ENCODE measurements at places on chromosomes 11 and 22.

DNA sequence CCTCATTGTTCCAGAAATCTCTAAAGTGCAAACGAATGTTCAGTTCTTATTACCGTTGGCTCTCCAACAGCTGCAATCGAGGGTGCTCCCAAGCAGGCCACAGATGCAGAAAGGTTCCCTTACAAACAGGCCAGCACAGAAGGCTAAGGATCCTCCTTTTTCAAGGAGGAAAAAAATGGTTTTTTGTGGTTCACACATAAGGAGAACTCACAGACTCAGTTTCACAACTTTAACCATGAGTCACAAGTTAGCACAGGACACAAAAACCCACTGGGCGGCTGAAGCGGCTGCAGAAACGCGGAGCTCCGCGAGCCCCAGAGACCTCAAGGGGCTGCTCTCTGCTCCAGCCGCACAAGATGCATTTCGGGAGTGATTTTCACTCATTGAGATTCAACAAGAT is 98.2 kb upstream of the PRR5 start:
- no peak for DNase-seq

DNA sequence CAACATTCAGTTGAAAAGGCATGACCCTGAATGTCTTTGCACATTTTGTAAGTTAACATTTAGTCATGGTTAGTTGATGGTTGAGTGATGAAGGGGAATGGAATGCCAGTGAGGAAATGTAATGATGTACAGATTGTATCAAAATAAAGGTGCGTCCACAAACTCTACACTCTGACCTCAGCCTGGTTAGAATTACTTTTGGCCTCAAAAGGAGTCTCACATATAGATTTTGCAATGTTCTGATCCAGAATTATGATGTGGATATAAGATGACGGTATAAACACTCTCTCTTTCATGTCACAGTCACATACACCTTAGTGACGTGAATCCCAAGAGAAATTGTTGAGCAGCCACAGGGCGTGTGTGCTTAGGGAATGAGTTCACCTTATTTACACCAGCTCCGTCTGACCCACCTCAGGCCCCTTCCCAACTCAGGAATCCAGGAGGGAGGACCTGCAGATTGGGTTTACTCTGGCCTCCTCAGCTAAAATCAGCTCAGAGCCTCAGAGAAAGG is 100.1 kb downstream of the RDX start:
- DNase-seq, result no peak

GRCh38 chr11:96367342-96367741 is 22.4 kb downstream of the CCDC82 start:
- no peak for DNase-seq

- DNase-seq, result peak; percentile 51
Observed at GRCh38 chr11:118621071-118621783, 13.8 kb downstream of the PHLDB1 start.

DNA sequence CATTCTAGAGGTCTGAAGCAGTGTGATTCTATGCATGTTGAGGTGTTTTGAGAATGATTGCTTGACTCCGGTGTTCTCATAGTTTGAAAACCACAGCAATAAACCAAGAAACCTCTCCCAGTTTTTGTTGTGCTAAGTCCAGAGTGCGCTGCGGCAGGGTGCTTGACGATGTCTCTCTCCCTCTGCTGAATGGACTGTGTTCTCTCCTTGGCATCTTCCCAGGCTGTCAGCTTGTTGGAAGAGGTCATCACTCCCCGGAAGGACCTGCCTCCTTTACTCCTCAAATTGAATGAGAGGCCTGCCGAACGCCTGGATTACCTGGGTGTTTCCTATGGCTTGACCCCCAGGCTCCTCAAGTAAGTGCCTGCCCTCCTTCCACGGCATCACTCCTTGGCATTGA is 31.0 kb downstream of the NAT10 start:
- no peak for DNase-seq

- no peak for DNase-seq
Observed at GRCh38 chr11:12728417-12728816, 54.2 kb downstream of the TEAD1 start.

Data from H54 (cell line).